ENCODE measurements at places on chromosomes 4 and X.

GRCh38 chr4:28117084-28117682 lies 1256.5 kb downstream of the STIM2 start:
- DNase-seq = no peak

DNA sequence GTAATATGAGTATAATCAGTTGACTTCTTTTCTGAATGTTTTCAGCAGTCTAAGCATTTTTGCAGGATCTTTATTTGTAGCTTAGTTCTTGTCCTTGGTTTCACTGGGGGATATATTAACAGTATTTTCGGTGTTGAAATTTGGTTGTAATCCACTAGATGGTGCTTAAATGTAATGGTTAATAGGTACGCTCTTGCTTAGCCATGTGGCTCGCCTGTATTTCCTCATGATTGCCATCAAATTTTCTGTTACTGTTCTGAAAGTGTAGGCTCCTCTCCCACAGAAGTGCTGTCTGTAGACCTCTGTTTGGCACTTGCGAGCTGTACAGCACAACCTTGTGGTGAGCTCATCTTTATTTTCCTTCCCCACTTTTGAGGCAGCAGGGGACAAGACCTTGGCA lies 3.9 kb upstream of the FAAH2 start:
- DNase-seq = no peak

DNA sequence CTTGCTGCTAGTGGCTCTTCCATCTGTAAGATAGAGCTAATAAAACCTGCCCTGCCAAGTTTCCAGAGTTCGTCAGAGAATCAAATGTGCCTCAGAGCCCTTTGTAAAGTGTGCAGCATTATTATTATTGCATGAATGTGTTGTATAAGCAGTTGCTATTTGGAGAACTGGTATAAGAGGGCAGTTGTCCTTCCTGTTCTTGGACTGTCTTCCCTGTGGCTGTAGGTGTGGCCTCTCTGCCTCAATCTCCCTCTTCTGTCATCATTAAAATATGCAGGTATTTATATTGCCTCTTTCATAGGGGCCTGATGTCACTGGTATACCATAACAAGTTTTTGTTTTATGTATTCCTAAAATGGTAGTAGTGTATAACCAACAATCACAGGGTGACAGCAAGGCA lies 3.8 kb downstream of the MTM1 start:
- DNase-seq = no peak

DNA sequence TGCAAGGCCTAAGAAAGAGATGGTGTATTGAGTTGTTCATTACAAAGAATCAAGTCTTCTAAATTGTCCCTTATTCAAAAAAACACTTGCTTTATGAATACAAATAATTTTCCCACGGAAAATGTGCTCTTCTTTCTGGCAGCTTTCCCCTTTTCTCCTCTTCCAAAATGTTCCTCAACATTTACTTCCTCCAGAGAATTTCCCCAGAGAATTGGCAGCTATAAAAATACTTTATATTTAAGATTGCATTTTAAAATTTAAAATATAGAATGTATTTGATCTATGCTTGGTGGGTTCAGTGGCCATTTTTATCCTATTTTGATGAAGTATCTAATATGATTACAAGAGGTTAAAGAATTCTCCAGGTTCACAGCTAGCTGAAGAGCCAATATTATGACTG lies 521.0 kb downstream of the IQCM start:
- DNase-seq = no peak

GRCh38 chr4:11912886-11913285 lies 484.2 kb upstream of the HS3ST1 start:
- no peak for DNase-seq

DNA sequence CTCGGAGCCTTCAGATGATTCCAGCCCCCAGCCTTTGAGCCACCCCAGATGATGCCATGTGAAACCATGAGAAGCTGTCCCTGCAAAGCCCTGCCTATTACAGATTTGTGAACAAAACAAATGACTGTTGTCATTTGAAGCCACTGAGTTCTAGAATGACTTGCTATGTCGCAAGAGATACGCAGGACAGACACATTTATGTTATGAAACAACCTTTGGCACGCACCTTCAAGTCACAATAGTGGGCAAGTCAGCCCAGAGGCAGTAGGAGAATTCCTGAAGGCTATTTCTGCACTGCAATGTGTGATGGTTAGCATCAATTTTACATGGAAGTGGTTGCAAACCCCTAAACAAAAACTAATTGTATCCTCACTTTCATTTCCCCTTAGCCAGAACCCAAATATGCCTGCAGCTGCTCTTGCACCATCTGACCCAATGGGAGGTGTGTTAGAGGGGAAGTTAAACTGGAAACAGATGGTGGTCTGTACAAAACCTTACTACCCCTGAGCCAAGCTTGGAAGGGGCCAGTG lies 174.4 kb upstream of the ATP6AP2 start:
- no peak for DNase-seq

GRCh38 chr4:74297539-74297938 lies 10.7 kb upstream of the EPGN start:
- no peak for DNase-seq

All from stimulated activated CD8-positive, alpha-beta memory T cell treated with anti-CD3 and anti-CD28 coated beads, Interleukin-15, amount 100 ng/mL, for 48 hours (primary cell).